ENCODE measurements at places on chromosomes 16 and 17. TPM values are rescaled to one million over a fixed set of nuclear protein-coding genes. Genes with fewer than 3 reads are reported as not detected.

The NT5M gene
- total RNA-seq, result 1.3 TPM

The WNK4 gene
- total RNA-seq, result 0.79 TPM

The C16orf46 gene
- 1.0 TPM for total RNA-seq

The MMP28 gene
- total RNA-seq, result 0.65 TPM

The TNFSF13 gene
- 1.4 TPM for total RNA-seq

The GPS1 gene
- total RNA-seq, result 103 TPM

The GRAPL gene
- total RNA-seq, result 0.20 TPM

The NUDT7 gene
- 3.2 TPM for total RNA-seq

The SEPTIN1 gene
- total RNA-seq, result 0.13 TPM

The CACNG5 gene
- not detected for total RNA-seq
